Temporal lobe (tissue), 4 donors: ENCODE measurements at places on chromosomes 4 and X. TPM values are rescaled to one million over a fixed set of nuclear protein-coding genes. Genes with fewer than 3 reads are reported as not detected.

AKAP14 gene
- not detected for total RNA-seq

FRAS1 gene
- total RNA-seq = 11.3 TPM

CORIN gene
- 0.49 TPM for total RNA-seq

FAM149A gene
- 30.5 TPM for total RNA-seq

ANKRD50 gene
- 99.6 TPM for total RNA-seq

STOX2 gene
- total RNA-seq = 34.7 TPM

MAGEC3 gene
- total RNA-seq = 0.25 TPM

SLITRK2 gene
- 6.1 TPM for total RNA-seq
